ENCODE measurements at places on chromosomes 5 and 9.

GRCh38 chr9:20863945-20864344 lies 167.5 kb downstream of the HACD4 start:
- DNase-seq: no peak

DNA sequence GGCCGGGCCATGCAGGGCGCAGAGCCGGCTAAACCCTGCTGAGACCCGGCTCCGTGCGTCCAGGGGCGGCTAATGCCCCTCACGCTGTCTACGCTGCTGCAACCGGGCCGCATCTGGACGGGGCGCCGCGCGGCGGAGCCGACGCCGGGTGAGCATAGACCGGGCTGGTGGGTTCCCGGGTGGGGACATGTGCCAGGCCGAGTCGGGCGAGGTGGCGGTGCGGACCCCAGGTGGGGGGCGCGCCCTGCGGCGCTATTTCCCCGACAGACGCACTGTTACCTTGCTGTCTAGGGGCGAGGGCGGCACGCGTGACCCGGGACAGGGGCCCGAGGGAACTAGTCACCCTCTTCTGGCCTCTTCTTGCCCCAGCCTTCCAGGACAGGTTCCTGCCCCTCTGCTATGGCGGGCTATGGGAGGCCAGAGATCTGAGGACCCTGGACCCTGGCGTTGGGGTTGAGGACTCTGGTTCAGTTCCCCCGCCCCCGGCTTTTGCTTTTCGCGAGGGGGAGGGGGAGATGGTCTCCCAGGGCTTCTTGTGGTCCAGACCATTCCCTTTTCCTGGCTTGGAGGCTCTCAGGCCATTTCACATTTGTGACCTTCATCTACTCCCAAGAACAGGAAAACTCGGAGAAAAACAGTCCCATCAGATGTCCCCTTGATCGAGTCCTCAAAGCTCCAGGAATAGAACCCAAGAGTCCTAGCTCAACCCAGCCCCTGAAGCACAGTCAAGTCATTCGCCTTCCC lies 536 bp downstream of the SLC27A4 start:
- no peak for DNase-seq

DNA sequence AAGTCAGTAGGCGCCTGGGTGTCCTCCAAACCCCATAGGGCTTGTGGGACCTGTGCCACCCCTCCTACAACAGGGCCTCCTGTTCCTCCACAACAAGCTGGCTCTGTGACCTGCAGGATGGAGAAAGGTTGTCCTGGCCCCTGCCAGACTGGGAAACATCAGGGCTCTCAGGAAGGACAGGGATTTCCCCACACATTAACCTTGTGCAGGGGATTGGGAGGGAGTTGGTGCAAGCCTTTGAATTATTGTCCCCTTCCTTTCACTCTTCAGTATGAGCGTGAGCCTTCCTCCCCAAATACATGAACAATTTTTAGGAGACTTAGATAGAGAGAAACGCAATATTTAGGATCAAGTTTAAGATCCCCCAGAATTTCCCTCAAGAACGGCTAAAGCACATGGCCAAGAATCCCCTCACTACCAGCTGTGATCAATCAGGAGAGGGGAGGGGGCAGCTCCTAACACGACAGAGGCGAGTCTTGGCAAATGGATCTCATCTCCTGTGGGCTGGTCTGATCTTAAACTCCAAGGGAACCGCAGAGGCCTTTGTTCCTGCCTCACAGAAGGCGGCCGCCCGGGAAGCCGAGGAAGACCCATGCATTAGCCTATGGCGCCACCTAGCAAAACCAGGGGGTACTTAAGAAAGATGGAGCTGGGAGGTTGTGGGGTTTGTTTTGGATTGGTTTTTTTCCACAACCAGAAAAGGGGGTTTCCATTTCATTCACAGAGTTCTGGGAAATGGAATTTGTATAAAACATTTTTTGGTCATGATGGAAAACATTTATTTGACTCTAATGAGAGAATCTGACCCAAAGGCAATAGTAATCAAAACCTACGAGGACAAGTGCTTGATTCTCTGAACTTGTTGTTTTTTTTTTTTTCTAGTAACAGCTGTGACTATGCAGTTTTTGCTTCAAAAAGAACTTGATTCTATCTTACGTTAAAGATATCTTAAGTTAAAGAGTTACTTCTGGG lies 36.1 kb upstream of the OSMR start:
- peak; percentile 11 for DNase-seq

DNA sequence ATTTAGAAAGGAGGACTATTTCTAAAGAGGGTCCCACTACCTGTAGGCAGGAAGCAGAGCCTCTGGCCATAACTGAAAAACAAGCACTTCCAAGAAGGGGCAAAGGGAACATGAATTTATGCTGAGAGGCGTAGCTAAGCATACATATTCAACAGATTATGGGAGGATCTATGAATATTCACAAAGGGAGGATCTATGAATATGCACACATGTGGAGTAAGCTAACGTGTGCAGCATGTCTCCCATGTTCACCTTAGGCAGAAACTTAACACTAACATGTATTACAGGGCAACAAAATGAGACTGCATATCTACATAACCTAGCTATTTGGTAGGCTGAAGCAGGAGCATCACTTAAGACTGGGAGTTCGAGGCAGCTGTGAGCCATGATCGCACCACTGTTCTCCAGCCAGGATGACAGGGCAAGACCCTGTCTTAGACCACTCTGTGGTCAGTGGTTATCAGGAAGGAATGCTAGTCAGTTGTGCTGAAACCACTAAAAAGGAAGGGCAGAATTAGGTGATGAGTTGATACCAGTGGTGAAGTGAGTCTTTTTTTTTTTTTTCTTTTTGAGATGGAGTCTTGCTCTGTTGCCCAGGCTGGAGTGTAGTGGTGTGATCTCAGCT lies 20.8 kb downstream of the FXN start:
- DNase-seq: no peak

- no peak for DNase-seq
Measured at GRCh38 chr9:16640649-16641048, 229.8 kb downstream of the BNC2 start.

GRCh38 chr9:33185858-33186257 lies 18.7 kb upstream of the B4GALT1 start:
- no peak for DNase-seq

DNA sequence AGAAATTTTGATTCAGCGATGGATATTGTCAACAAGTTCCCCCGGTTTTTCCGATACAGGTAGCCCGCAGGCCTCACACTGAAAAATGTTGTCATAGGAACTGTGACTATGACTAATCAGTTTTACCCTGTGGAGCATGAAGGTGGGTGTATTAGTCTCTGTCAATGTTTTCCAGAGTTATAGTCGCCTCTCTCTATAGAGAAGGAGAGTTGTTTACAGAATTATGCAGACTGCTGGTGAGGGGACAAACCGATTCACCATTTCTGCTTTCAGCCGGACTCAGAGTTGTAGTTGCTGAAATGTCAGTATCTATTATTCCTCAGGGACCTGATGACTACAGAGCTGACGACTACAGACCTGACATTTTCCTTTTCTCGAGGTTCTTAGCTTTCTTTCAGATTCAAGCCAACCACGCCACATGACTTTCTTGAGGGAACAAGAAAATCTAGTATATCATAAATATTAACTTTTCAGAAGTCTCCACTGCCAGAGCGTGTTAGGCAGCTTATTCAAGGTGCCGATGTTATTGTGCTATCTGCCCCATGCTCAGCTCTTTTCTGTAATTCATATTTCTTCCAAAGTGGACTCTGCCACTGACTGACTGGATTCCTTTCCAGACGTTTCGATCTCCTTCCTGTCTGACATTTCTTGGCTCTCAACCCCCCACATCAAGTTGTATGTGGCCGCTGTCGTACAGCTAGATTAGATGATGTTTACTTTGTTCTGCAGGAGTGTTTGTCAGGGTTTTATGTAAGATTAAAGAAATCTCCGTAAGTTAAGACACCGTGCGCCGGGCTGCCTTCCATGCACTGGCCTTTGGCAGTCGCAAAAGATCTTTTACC lies 178.1 kb downstream of the FGF1 start:
- no peak for DNase-seq

- DNase-seq: no peak
Measured at GRCh38 chr5:67201897-67202549, 5.4 kb upstream of the CD180 start.

- DNase-seq: no peak
Measured at GRCh38 chr5:125286271-125286670, 539.8 kb upstream of the ZNF608 start.

DNA sequence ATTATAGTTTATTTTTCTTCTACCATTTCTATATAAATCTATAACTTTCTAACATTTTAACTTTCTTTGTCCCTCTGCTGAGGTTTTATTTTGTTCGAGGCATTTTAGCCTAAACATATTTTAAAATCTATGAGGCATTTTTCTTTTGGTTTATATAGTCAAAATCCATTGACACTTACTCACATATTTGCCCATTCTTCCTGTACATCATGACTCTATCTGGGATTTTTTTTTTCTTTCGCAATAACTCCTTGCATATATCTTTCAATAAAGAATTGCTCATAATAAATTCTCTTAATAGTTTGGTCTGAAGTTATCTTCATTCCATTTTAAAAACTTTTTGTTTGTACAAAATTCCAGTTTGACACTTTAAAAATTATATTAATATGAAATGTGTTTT lies 632.3 kb downstream of the TLE4 start:
- no peak for DNase-seq

DNA sequence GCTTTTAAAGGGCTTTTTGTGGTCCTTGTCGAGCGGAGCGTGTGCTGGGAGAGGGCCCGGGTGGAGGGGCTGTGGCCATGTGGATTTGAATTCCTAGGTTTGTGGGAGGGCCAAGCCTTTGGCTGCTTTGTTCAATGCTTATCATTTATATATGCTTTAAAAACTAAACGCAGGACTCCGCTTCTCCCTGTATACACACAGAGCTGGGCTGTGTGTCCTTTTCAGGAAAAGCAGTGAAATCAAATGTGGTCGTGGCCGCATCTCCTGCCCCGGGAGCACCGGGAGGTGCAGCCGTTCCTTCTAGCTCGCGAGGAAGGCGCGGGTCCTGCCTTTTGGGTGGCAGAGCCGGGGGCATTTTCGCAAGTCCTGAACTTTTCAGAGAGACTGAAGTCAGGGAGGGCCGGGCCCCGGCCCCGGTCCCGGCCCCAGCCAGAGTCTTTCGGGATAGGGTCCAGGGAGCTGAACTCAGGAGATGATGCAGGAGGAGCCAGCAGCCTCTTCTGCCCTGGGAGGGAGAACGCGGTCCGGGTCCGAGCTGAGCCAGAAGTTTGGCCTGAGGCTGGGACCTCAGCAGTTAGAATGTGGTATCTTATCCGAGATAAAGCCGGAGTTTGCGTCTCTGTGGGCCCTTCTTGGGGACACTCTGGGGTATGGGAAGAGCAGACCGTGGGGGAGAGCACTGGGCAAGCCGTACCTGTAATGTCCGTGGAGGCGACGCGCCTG lies 158.8 kb downstream of the C9orf152 start:
- no peak for DNase-seq
